ENCODE measurements at places on chromosomes 2 and 18. TPM values are rescaled to one million over a fixed set of nuclear protein-coding genes. Genes with fewer than 3 reads are reported as not detected.
A peak's percentile ranks its signal among the peaks of the same experiment; 100 is the strongest.

The POMC gene
- total RNA-seq, result 4.4 TPM

The ANKRD53 gene
- total RNA-seq, result not detected

- no peak for DNase-seq
Observed at GRCh38 chr2:230958820-230959756, 34.0 kb upstream of the GPR55 start.

- DNase-seq, result no peak
Observed at GRCh38 chr2:166614029-166614428, 120.0 kb upstream of the SCN7A start.

GRCh38 chr2:142082368-142082767, 48.4 kb downstream of the LRP1B start:
- DNase-seq, result no peak

DNA sequence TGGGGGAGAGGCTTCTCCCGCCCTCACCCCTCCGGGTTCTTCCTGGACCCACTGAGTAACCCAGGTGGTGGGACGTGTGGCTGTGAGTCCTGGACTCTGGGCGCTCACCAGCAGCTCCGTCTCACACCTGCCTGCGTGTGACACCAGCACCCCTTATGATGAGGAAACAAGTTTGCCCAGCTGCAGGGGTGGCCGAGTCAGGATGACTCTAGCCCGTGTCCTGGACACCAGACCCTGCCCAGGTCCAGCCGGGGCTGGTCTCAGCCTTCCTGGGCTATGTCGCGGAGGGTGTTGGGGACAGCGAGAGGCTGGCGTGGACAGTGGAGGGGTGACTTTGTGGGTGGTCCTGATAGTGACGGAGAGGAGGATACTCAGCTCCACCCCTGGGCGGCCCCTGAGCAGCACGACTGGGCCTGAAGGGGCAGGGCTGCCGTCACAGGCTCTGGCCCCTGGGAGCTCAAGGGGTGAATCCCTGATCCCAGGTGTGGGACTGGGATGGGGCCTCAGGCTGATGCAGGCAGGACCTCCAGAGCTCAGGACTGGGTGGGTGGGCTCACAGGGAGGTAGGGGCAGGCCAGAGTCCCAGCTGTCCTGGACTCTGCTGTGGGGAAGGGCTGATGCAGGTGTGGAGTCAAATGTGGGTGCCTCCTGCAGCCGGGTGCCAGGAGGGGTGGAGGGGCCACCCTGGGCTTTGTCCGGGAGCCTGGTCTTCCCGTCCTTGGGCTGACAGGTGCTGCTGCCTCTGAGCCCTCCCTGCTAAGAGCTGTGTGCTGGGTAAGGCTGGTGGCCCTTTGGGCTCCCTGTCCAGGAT, 3.7 kb downstream of the GPR35 start:
- peak; percentile 70 for DNase-seq

GRCh38 chr2:48948400-48949125, 193.0 kb upstream of the LHCGR start:
- DNase-seq, result no peak

GRCh38 chr18:42922363-42922762, 193.1 kb downstream of the RIT2 start:
- DNase-seq, result no peak

The PLCL1 gene
- 0.22 TPM for total RNA-seq

DNA sequence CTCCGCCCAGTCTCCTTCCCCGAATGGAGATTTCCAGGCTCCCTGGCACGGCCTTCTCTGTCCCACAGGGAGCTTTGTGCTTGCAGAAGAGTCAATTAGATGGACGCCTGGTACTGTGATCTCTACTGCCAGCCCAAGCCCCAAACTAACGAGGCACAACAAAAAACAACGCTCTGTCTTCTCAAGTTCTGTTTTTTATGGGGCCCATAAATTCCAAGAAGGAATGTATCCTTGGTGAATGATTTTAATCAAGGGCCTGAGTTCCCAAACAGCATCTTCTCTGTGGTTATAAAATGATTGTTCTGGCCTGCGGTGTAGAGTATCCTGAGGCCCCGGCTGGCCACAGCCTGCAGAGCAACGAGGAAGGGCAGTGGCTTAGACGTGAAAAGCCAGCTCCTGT, 219.5 kb downstream of the CLIP4 start:
- DNase-seq, result no peak

The NMUR1 gene
- 0.22 TPM for total RNA-seq

The SFT2D3 gene
- 13.4 TPM for total RNA-seq
